Uterus (tissue), 4 donors: ENCODE measurements at places on chromosomes 2 and 18. TPM values are rescaled to one million over a fixed set of nuclear protein-coding genes. Genes with fewer than 3 reads are reported as not detected.
A peak's percentile ranks its signal among the peaks of the same experiment; 100 is the strongest.

GALNT13 gene
- total RNA-seq, result 0.29 TPM

DNA sequence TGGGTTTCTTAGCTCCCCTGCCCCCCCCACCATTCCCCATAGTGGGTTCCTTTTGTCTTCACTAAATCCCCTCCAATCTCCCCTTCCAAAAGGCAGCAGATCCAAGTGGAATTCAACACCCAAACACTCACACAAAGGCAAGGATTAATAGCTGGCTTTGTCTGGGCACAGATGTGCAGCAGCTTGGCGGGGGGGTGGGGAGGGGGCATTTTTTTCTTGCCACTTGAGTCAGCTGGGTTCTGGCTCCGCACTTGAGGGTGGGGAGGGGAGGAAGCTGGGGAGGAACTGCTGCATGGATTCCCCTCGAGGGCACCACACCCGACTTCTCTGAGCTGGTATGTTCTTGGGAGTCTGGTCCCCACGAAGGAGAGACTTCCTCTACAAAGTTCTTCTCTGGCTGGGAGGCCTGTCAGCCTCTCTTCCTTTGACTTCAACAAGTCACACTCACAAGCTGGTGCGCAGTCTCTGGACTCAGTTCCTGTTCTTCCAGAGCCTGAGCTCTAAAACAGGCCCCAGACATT, 36.0 kb downstream of the SERTAD2 start:
- H3K4me3 ChIP-seq, result no peak overlapping the region
- no peaks in the 10 kb centered on the region for H3K36me3 ChIP-seq
- H3K27me3 ChIP-seq, result no peaks in the 10 kb centered on the region
- H3K27ac ChIP-seq, result no peak overlapping the region
- no peak for DNase-seq

PID1 gene
- 35.3 TPM for total RNA-seq

UGT1A5 gene
- not detected for total RNA-seq

DNA sequence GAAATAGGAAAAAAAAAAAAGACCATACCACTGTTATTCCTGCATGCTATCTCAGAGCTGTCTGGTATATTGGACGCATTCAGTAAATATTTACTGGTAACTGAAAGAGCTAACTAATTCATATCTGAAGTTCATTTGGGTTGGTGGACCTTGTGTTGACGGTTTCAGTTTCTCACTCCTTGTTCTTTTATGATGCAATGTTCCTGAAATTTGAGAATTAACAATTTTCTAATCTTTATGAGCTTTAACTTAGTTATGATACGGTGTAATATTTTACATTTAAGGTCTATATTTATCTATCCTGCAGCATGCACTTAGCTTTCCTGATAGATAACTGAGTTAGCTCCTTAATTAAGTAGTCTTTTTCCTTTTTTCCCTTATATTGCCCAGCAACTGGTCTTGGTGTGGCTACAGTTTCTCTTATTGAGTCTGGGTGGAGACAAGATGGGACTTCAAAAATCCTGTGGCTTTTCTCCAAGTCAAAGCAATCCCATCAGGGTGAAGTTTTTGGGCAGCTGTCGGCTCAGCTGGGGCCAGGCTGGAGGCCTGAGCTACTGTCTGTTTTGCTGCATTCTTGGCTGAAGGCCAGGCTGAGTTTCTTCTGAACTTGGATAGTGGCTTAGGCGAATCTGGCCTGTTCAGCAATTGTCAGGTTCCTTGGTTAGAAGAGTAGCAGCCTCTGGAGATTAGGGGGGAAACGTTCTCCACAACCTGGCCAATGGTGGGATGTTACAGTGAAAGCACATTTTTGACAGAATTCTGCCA, 78.4 kb upstream of the MEX3C start:
- H3K4me3 ChIP-seq, result no peak overlapping the region
- no peaks in the 10 kb centered on the region for H3K27me3 ChIP-seq
- H3K36me3 ChIP-seq, result no peaks in the 10 kb centered on the region
- DNase-seq, result no peak

DNA sequence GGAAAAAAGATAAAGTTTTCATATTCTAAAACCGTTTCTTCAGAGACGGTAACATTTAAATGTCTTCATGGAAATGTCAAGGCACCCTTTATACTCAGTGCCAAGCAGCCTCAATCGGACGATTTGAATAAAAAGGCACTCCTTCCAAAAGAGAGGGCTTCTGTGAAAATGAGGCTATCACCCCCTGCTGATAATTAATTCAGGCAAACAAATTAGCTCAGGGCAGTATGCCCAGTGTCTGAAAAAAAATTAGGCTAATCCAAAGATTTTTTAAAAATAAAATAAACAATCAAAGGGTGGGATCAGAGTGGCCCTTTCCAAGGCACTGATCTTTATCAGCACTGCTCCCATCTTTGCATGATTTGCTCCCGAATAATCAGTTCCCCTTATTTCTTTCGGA, 151.0 kb upstream of the PID1 start:
- no peaks in the 10 kb centered on the region for H3K36me3 ChIP-seq
- no peak for DNase-seq
- H3K27me3 ChIP-seq, result no peaks in the 10 kb centered on the region
- H3K27ac ChIP-seq, result no peak overlapping the region
- peaks cover 13% of the 10 kb centered on the region for H3K4me1 ChIP-seq

DNA sequence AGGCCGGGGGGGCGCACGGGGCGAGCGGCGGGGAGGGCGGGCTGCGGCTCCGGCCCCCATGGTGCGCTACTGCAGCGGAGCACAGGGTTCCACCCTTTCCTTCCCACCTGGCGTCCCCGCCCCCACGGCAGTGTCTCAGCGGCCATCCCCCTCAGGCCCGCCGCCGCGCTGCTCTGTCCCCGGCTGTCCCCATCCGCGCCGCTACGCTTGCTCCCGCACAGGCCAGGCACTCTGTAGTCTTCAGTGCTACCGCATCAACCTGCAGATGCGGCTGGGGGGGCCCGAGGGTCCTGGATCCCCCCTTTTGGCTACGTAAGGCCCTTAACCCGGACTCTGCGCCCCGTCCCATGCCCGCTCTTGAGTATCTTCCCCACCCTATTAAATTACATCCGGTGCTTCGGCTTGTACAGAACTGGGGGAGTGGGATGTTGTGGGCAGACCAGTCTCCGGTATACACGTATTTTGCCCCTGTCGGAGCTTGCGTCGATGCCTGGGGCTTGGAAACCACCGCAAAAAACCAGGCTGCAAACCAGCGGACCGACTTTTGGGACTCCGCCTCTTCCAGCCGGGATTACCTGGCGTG, 598 bp upstream of the WBP1 start:
- H3K27me3 ChIP-seq, result no peaks in the 10 kb centered on the region
- peaks cover 3% of the 10 kb centered on the region for H3K4me1 ChIP-seq
- H3K27ac ChIP-seq, result peak overlapping the region; percentile 98
- H3K4me3 ChIP-seq, result peak overlapping the region; percentile 70
- no peak for DNase-seq

MPHOSPH10 gene
- 15.4 TPM for total RNA-seq

L3MBTL4 gene
- 5.6 TPM for total RNA-seq

DNA sequence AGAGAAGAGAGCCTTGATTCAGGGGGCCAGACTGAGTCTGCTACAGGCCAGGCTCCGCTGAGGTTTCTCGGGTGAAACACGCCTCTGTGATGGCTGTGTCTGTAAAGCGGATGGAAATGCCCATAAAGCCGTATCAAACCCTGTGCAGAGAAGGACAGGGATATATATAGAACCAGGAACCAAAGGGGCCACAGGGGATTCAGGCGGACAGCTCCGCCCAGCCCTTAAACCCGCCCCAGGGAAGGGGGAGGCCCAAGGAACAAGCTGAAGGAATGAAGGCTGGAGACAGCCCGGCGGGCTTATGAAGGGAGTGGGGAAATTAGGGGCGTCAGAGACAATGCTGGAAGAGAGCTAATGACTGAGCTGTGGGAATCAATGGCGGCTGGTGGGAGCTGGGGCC, 42.1 kb downstream of the NHEJ1 start:
- no peaks in the 10 kb centered on the region for H3K4me1 ChIP-seq
- H3K4me3 ChIP-seq, result no peak overlapping the region
- H3K36me3 ChIP-seq, result no peaks in the 10 kb centered on the region
- no peak for DNase-seq
- no peaks in the 10 kb centered on the region for H3K27me3 ChIP-seq

GRCh38 chr2:36843838-36844237, 122.5 kb downstream of the STRN start:
- H3K4me1 ChIP-seq, result no peaks in the 10 kb centered on the region
- DNase-seq, result no peak
- H3K27ac ChIP-seq, result no peak overlapping the region
- H3K4me3 ChIP-seq, result no peak overlapping the region
- H3K27me3 ChIP-seq, result no peaks in the 10 kb centered on the region

GRCh38 chr2:76569819-76570218, 859.1 kb upstream of the GCFC2 start:
- no peaks in the 10 kb centered on the region for H3K4me1 ChIP-seq
- DNase-seq, result no peak
- no peaks in the 10 kb centered on the region for H3K36me3 ChIP-seq
- no peak overlapping the region for H3K27ac ChIP-seq

GRCh38 chr2:567496-567864, 109.7 kb downstream of the TMEM18 start:
- DNase-seq, result no peak
- no peaks in the 10 kb centered on the region for H3K27me3 ChIP-seq
- H3K4me3 ChIP-seq, result no peak overlapping the region
- no peaks in the 10 kb centered on the region for H3K36me3 ChIP-seq
- H3K27ac ChIP-seq, result peak overlapping the region; percentile 80

- H3K36me3 ChIP-seq, result no peaks in the 10 kb centered on the region
- no peak overlapping the region for H3K27ac ChIP-seq
- H3K4me3 ChIP-seq, result no peak overlapping the region
- H3K4me1 ChIP-seq, result no peaks in the 10 kb centered on the region
Observed at GRCh38 chr2:205936446-205936845, 149.5 kb downstream of the INO80D start.

GAL3ST2 gene
- total RNA-seq, result 0.29 TPM

- no peak for DNase-seq
- no peaks in the 10 kb centered on the region for H3K4me1 ChIP-seq
- H3K27ac ChIP-seq, result no peak overlapping the region
- H3K36me3 ChIP-seq, result no peaks in the 10 kb centered on the region
- H3K4me3 ChIP-seq, result no peak overlapping the region
Observed at GRCh38 chr2:221124532-221125240, 447.4 kb downstream of the EPHA4 start.

DNA sequence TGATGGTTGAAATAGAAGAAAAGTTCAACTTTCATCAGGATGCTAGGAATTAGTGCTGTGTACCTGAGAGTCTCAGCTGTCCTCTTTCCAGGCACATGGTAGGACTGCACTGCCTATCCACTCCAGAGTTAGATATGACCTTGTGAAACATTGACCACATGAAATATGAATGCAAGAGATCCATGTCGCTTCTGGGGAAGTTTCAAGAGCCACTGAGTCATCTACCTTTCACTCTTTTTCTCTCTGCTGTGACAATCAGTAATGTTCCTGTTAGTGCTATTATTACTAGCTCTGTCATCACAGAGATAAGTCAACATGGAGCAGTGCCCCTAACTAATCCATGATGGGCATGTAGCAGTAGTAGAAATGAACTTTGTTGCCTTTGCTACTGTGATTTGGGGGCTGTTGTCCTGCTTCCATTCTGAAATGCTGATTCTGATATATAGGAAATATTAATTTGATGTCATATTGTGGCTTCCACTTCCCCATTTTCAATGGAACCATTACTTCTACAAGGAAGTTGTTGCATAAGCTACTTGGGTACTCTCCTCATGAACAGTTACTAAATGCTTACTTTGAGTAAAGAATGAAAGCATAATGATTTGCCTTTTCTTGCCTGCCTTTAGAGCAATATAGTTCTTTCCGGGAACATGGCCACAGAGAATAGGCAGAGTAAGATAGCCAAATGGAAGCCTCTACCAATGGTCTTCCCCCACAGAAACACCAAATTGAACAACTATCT, 192.8 kb upstream of the ZNF521 start:
- H3K4me3 ChIP-seq, result no peak overlapping the region
- H3K4me1 ChIP-seq, result no peaks in the 10 kb centered on the region
- H3K27ac ChIP-seq, result no peak overlapping the region

GRCh38 chr2:144476682-144477081, 43.2 kb downstream of the ZEB2 start:
- H3K36me3 ChIP-seq, result no peaks in the 10 kb centered on the region
- DNase-seq, result no peak
- H3K27ac ChIP-seq, result no peak overlapping the region
- H3K27me3 ChIP-seq, result no peaks in the 10 kb centered on the region
- H3K4me3 ChIP-seq, result no peak overlapping the region
- H3K4me1 ChIP-seq, result no peaks in the 10 kb centered on the region

DNA sequence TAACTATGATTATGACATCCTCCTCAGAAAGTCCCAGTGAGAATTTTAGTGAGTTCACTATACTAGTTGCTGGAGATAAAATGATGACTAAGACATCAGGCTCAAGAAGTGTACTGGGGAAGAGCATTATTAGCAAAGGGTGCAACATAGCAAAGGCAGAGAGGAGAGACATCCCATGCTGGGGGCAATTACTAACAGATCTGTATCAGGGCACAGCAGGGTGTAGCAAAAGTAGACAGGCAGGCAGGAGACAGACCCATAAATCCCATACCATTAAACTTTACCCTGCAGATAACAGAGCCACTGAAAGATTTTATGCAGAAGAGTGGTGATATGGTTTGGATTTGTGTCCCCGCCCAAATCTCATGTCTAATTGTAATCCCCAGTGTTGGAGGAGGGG, 161.7 kb downstream of the SP3 start:
- no peaks in the 10 kb centered on the region for H3K36me3 ChIP-seq
- H3K4me3 ChIP-seq, result no peak overlapping the region

GRCh38 chr2:215998636-215999035, 14.7 kb downstream of the MREG start:
- H3K4me1 ChIP-seq, result no peaks in the 10 kb centered on the region
- no peak overlapping the region for H3K4me3 ChIP-seq
- DNase-seq, result no peak
- no peaks in the 10 kb centered on the region for H3K27me3 ChIP-seq
- no peak overlapping the region for H3K27ac ChIP-seq

DNA sequence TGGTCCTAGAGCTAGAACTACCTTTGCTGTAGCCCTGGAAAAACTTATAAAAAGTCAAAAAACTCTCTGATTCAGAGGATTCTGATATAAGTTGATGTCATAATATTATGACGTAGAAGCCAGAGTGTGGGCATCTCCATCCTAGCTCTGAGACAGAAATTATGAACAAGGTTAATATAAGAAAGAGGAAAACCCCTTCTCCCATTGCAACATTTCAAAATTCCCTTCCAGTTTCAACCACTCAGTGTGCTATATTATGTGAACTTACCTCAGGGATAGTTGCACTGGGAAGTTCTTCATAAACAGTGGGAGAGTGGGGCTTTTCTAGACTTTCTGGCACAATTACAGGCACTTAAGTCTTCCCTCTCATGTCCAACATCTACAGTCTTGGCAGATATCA, 171.6 kb downstream of the PIK3C3 start:
- no peaks in the 10 kb centered on the region for H3K27me3 ChIP-seq
- H3K4me1 ChIP-seq, result no peaks in the 10 kb centered on the region
- no peak for DNase-seq
- no peaks in the 10 kb centered on the region for H3K36me3 ChIP-seq

DNA sequence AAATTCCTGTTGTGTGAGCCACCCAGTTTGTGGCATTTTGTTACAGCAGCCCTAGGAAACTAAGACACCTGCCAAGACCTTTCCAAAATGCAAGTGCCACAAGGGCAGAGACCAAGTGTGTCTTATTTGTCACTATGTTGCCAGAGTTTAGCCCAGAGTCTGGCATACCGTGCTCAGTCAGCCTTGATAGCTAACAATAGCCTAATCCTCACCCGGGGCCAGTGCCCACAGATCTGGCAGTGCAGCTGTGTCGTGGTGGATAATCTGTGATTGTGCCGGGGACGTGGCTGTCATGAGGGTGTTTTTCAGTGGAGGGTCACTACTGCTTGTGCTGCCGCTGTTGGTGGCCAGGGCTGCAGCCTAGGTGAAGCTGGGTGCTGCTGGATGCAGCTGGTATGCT, 53.5 kb downstream of the MEP1B start:
- no peaks in the 10 kb centered on the region for H3K4me1 ChIP-seq
- no peak overlapping the region for H3K4me3 ChIP-seq
- H3K36me3 ChIP-seq, result no peaks in the 10 kb centered on the region

INHBB gene
- total RNA-seq, result 2.9 TPM
